ENCODE measurements at places on chromosomes 1 and 21.

- DNase-seq, result no peak
These were observed 14.1 kb downstream of the DDAH1 start for GRCh38 chr1:85450832-85451231.

DNA sequence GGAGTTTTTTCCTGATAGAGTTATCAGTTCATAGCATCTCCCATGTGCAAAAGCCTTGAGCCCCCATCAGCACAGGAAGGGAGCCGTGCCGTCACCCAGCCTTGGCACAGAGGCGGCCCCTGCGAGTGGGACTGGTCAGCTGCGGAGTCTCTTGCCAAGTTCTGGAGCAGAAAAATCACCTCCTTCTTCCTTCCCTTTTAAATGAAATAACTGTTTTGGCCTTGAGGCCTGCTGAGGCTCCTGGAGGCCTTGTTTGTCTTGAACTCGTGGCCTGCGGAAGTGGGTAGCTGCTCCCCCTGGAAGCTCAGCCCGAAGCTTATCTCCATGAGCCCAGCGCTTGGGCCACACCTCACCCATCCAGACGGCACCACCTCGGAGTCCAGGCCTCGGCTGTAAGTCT lies 145.7 kb upstream of the TMEM51 start:
- no peak for DNase-seq

GRCh38 chr1:121458291-121459048 lies 273.7 kb downstream of the SRGAP2C start:
- no peak for DNase-seq

DNA sequence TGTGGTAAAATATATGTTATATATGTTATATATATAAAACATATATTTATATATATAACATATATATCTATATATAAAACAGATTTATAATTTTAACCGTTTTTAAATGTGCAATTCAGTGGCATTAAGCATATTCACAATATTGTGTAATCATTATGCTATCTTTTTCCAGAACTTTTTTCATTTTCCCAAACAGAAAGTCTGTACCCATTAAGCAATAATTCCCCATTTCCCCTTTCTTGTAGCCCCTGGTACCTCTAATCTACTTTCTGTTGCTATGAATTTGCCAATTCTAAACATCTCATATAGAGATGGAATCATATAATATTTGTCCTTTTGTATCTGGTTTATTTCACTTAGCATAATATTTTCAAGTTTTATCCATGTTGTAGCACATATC lies 10.7 kb upstream of the ARHGEF11 start:
- no peak for DNase-seq

DNA sequence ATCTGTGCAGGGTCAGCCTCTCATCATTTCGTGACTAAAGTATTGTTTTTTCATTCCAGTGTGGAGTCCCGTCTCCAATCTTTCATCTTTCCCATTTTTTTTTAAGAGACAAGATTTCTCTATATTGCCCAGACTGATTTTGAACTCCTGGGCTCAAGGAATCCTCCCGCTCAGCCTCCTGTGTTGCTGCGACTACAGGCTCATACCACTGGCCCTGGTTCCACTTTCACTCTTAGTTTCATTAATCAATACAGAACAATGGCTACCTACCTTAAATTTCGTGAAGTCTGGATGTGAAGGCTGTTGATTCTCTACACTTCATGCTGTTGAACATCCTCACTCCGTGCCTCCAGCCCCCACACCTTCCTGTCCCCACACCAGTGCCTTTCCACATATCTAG lies 97.7 kb upstream of the GREM2 start:
- no peak for DNase-seq
